ENCODE measurements at places on chromosomes 12 and 14.

- peak; percentile 62 for DNase-seq
Measured at GRCh38 chr14:50830932-50831725, at the start of gene NIN. TSS of gene NIN (minus strand) at chr14:50831162. CDS start at chr14:50822056, 9,106 bp downstream.

- DNase-seq = no peak
Measured at GRCh38 chr12:93163260-93164036, 214.3 kb upstream of the NUDT4 start.

DNA sequence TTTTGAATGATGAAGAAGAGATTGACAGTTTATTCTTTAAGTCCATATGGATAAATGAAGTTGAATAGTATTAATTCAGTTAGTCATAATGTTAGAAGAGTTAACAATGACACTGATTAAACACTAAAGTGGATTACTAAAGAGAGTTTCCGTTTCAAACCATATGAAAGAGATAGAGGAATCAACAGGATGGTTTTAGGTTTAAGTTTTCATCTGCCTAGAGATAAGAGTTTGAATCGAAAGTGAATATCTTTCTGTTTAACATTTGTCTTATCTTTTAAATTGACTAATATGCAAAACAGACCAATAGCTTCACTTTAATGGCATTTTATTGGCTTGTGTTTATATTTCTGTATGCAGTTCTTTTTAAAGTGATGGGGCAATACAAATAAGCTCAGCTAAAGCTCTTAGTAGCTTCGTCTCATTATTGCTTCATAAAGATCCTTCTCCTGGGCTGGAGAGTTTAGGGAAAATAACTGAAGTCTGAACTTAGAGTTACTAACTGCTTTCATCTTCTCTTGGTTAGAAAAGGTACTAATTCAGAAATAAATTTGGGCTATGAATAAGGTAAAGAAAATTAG, 66.0 kb downstream of the MIPOL1 start:
- DNase-seq = no peak

GRCh38 chr12:121260091-121260490, 36.4 kb downstream of the CAMKK2 start:
- DNase-seq = no peak

DNA sequence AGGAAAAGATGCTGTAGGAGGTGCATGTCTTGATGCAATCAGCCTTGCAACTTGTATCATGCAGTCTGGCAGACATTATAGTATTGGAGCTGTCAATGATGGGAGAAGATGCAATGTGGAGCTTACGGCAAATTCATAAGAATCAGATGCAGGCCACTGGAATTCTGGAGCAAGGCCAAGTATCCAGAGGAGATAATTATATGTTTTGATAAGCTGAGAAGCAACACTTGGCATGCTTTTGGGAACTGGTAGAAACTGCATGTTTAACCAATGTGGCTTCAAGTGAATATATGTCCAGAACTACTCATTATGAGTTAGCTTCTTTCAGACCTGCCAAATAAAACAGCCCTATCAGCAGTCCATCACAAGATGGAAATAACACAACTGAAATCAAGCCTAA, 249.1 kb upstream of the PPFIA2 start:
- no peak for DNase-seq

DNA sequence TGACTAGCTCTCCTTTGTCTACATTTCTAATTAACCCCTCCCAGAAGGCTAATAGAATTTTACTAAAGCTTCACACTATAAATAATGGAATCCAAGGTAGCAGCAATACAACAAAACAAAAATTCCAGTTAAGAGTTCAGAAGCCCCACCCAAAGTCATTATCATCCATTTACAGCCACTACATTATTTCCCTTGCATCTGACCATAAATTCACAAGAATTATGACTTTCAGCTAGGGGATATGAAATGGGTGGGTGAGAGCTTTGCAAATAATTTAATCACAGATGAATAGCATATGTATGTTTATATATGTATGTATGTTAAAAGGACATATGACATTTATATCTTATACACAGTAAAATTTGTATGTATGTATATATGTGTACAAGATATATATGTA, 65.3 kb upstream of the PTGDR start:
- no peak for DNase-seq

GRCh38 chr12:107469011-107469410, 216.6 kb upstream of the PWP1 start:
- no peak for DNase-seq

- no peak for DNase-seq
Measured at GRCh38 chr14:73685328-73685727, 28.9 kb downstream of the PNMA1 start.
